ENCODE measurements at places on chromosomes 2 and 18.

DNA sequence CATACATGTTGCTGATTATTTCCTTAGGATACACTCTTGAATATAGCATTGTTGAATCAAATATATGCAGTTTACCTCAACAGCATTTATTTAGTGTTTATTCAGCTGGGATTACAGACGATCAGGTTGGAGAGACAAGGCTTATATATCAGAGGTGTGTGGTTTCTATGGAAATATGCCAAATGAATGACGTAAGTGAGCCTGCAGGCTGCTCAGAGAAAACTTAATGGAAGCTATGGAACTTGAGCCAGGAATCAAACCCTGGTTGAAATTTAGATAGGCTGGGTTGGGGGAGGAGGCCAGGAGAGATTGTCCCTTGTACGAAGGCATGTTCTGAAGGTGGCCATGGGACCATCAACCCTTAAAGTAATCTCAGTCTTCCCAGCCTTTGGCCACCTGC, 79.5 kb downstream of the INPP4A start:
- no peak for DNase-seq

- DNase-seq = no peak
Observed at GRCh38 chr18:35740656-35741055, 159.1 kb downstream of the GALNT1 start.

GRCh38 chr2:241859017-241859435, 332 bp upstream of the PDCD1 start:
- no peak for DNase-seq

GRCh38 chr2:60172801-60173200, 380.7 kb downstream of the BCL11A start:
- DNase-seq = no peak

GRCh38 chr2:173931751-173932150, 33.4 kb downstream of the SP3 start:
- no peak for DNase-seq

DNA sequence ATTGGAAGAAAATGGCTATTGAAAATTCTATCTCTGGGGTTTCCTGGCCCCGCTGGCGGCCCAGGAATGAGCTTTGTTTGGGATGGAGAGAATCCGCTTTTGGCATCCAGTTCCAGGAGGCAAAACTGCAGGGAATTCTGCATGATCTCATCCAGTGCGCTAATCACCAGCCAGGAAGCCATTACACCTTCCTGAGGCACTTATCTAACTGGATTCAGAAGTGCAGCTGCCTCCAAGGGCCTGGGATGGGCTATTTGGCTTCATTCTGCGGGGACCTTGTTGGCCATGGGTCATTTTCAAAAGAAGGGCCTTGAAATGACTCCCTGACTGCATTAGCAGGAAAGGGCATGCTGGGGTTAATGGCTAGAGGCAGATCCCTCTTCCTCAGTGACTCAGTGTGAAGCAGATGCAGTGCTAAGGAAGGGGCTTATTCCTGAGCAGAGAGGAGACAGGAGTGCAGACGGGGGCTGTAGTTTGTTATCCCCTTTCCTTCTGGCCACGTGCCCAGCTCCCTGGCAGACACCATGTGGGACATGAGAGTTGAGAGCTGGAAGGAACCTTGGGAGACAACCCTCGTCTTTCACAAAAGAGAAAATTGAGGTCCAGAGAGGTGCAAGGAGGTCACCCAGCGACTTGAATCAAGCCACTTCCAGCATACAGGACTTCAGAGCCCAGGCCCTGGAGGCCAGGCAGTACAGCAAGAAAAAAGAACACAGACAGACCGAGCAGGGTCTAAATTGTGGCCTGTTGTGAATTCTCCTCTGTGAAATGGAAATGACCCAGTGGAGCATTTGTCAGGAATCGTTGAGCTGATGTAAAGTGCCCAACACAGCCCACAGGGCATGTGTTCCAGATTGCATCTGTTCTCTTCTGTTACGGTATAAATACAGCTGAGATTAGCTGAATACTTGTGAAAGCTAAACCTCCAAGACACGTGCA, 161.8 kb downstream of the PRKCE start:
- no peak for DNase-seq

DNA sequence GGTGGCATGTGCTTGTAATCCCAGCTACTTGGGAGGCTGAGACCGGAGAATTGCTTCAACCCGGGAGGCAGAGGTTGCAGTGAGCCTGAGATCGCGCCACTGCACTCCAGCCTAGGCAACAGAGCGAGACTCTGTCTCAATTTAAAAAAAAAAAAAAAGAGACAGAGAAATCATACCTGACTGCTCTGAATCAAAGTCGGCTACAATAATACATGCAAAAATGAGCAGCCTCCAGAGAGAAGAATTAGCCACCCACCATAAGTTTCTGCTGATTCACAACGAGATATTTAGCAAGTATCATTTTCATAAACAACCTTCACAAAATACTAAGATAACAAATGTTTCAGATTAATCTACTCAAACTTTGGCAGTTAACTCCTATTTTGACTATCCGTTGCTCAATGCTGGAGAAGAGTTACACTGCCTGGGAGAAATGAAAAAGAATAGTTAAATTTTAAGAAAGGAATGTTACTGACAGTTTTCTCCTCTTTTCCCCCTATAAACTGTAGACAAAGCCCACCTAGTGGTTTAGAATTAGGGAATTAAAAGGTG, 1.5 kb downstream of the OSBPL1A start:
- no peak for DNase-seq

DNA sequence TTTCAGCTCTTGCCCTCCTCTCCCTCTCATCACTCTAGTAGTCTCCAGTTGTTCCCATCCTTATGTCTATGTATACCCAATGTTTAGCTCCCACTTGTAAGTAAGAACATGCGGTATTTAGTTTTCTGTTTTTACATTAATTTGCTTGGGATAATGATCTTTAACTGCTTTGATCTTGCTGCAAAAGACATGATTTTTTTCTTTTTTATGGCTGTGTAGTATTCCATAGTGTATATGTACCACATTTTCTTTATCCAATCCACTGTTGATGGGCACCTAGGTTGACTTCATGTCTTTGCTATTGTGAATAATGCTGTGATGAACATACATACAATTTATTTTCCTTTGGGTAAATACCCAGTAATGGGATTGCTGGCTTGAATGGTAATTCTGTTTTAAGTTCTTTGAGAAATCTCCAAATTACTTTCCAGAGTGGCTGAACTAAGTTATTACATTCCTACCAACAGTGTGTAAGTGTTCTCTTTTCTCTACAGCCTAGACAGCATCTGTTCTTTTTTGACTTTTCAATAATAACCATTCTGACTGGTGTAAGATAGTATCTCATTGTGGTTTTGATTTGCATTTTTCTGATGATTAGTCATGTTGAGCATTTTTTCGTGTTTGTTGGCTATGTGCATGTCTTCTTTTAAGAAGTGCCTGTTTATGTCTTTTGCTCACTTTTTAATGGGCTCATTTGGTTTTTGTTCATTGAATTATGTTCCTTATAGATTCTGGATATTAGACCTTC, 179.6 kb upstream of the SLC39A10 start:
- DNase-seq = no peak

DNA sequence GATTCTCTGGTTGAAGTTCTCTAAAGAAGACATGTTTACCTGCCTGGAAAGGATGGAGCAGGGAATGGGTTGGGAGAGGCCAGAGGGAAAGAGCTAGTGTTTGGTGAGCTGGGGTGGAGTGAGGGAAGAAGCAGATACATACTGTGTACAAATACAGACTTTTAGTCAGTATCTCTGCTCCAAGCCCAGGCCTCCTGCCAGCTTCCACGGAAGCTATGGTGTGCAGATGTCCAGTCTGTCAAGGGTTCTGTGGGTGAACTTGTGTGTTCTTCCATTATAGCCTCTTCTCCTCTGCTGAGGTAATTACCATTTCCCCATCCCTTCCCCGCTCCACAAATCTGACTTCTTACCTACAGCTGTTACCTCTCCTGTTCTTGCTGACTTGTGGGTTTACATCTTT, 208.6 kb downstream of the HRH4 start:
- DNase-seq = no peak
